ENCODE measurements at places on chromosomes 16 and 17.

- DNase-seq, result no peak
These were observed 244.8 kb downstream of the NTN1 start for GRCh38 chr17:9266031-9266680.

DNA sequence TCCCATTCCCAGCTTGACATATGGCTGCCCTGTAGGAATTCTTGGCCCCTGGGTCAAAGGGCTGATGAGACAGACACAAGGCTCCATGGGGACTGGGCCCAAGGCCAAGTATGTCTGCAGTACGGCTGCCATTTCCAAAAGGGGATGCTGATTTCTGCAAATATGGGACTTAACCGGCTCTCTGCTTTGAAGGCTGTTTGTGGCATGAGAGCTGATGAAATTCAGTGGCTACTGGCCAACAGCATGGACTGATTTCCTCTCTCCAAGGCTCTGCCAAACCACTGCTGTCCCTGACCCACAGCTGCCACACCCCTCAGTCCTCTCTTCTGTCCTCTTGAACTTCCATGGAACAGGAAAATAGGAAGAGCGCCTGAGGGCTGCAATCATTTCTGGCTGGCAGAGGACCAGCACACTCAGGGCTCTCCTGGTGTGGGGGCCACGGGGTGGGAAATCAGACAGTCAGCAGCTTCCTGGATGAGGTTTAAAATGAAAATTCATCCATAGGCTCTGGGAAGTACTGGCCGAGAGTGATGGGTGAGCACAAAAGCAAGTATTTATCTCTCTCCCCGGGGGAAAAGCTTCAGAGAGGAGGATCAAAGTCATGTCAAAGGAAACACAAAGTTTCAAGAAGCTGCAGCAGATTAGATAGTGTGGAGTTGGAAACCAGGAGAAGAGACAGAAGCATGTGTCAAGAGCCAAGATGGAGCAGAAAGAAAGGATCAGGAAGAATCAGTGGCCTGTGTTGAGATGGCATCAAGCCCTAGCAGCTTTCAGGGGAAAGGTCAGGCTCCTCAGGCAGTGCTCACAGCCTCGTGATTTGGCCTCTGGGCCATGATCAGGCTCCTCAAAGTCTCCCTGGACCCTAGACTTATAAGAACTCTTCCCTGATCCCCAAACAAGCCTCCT is 64.1 kb upstream of the SREBF1 start:
- DNase-seq, result no peak

- DNase-seq, result no peak
These were observed 8.8 kb downstream of the SLC26A11 start for GRCh38 chr17:80229011-80229410.

GRCh38 chr17:18238299-18238698 is 12.9 kb downstream of the LLGL1 start:
- no peak for DNase-seq

- DNase-seq, result no peak
These were observed 46.2 kb downstream of the MYH3 start for GRCh38 chr17:10610884-10611283.

GRCh38 chr17:75316253-75316652 is 27.0 kb upstream of the SLC25A19 start:
- no peak for DNase-seq

GRCh38 chr17:52930581-52930980 is 772.1 kb upstream of the CA10 start:
- DNase-seq, result no peak

- DNase-seq, result no peak
These were observed 37.5 kb upstream of the KCNJ16 start for GRCh38 chr17:70037498-70037897.

GRCh38 chr16:67165121-67166078 is 855 bp downstream of the HSF4 start:
- DNase-seq, result no peak

- no peak for DNase-seq
These were observed 33.8 kb downstream of the EPN2 start for GRCh38 chr17:19270704-19271611.

DNA sequence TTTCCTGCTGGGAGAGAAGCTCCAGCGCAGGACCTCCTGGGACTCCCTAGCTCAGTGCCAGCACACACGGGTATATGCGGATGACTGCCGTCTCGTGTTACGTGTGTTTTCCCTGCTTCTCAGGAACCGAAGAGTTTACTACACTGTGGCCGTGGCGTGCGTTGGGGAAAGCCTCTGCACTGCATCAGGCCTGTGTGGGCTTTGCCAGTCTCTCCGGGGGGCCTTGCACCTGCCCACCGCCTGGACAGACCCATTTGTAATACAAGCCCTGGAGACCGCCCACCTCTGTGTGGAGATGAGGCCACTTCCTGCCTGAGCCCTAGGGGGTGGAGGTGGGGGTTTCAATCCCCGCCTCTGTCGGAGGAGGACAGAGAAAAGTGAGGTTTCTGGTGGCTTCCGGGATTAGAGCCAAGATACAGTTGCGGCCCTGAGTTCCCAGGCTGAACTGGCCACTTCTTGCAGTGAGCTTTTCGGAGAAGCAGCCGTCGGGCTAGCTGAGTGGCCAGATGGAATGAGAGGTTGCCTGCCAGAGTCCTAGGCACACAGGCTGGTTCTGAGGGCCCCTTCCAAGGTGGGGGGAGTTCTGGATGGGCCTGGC is 43.4 kb upstream of the GSE1 start:
- DNase-seq, result no peak

DNA sequence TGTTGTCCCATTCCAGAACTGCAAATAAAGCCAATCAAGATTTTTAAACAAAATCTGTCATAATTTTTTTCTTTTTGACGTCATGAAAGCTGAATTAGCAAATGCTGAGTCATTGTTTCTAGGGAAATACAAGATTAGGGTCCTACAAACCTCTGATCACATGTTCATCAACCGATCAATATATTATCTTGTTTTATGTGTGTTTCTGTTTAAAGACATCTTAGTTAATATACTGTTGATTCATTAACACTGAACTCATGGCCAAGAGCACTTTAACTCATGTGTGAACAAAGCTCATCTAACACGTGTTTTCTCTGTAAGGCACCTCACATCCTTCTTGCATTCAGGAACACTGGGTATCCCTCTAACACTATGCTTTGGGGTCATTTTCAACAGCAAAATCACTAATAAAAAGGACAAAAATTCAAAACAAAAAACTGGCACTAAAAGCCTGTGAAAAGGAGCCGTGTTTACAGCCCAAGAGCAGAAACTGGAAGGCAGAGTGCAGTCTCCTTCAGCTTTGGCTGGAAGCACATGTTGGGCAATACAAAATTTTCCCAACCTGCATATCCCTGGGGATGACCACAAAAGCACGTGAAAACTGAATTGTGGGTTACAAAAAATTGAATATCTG is 102.5 kb downstream of the PARN start:
- DNase-seq, result no peak

DNA sequence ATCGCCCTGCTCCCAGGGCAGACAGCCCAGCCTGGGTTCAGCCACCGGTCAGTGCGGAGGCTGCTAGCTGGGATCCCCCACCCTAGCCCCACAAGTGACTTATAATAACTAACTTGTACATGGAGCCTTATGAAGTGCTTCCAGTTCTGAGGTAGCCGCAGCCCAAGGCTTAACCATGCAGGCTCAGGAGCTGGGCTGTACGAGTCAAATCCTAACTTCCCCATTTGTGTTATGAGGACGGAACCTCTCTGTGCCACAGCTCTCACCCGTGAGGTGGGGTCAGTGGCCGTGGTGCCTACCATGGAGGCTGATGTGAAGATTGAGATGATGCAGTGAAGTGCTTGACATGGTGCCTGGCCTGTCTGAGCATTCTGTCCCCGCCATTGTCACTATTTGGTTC is 27.8 kb upstream of the GOSR2 start:
- DNase-seq, result no peak

DNA sequence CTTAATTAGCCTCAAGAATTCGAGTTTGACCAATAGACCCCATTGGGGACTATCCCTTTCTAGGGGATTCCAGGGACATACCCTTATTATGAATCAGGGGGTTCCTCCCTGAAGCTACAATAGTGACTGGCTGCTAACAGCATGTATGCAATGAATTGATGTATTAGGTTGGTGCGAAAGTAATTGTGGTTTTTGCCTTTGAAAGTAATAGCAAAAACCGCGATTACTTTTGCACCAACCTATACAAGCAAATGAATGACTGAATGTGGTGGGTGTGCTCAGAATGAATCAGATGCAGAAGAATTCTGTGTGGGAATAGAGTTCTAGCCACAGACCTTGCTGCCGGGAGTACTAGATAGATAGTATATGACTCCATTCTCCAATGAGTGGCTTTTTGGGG is 76.7 kb downstream of the HLF start:
- DNase-seq, result no peak

DNA sequence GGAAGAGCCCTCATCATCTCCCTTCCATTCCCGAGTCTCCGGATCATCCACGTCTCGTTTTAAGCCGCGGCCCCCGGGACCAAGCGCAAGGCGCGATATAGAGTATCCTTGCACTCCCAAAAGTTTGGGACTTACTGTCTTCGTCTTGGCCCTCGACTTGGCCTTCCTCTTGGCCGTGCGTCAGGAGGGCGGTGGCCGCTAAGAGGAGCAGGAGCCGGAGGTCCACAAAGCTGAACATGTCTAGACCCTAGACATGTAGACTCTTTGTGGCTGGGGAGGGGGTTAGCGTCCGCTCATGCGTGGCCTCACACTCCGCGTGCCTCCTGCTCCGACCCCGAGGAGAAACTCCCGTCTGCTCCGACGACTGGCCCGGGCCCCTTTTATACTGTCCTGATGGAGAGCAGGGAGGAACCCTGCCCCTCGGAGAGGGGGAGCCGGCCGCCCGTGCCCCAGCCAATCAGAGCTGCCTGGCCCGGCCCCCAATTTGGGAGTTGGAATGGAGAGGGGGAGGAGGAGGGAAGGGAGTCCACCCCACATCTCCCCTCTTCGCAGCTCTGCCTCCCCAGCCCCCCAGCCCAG is at the start of gene COL1A1:
TSS of gene COL1A1 (minus strand) at position 356 of the 579 bp plus-strand sequence. CDS start at position 238, 118 bp downstream.
- no peak for DNase-seq

- DNase-seq, result no peak
These were observed 15.8 kb upstream of the CLEC18A start for GRCh38 chr16:69935278-69935711.

- no peak for DNase-seq
These were observed 101.2 kb downstream of the KCNJ2 start for GRCh38 chr17:70270554-70270953.

DNA sequence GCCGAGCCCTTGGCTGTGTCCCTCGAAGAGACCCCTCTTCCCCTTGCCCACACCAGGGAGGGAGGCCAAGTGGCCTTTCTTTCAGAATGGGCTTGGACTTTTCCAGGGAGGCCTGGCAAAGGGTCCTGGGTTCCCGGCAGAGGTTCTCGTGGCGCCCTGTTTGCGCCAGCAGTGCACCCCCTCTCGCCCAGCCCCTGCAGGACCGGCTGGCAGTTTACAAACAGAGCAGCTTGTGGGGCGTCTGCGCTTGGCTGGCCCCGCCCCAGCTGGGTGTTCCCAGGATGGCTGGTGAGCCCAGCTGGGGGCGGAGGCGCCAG is 137.8 kb upstream of the CIBAR2 start:
- no peak for DNase-seq

DNA sequence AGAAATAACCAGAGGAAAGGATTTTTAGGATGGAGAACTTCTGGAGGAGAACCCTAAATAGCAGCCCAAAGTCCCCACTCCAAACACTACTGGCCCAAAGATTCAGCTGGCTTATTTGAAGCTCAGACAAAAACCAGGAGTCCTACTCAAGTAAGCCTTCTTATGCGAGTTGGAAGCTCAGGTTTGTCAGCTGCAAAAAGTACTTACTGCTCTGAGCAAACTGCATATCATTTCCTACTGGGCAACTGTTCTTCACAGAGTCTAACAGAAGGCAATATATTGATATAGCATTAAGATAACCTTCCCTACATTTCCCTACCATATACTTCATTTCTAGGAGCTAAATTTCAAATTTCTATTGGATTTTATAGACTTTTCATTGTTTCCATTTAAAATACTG is 76.1 kb upstream of the CORO6 start:
- DNase-seq, result no peak

GRCh38 chr17:62791767-62792446 is 16.2 kb downstream of the MARCHF10 start:
- DNase-seq, result no peak

GRCh38 chr17:81884520-81884919 is 6.9 kb downstream of the ALYREF start:
- DNase-seq, result no peak

GRCh38 chr17:21375162-21375560 is 996 bp upstream of the KCNJ12 start:
- no peak for DNase-seq

DNA sequence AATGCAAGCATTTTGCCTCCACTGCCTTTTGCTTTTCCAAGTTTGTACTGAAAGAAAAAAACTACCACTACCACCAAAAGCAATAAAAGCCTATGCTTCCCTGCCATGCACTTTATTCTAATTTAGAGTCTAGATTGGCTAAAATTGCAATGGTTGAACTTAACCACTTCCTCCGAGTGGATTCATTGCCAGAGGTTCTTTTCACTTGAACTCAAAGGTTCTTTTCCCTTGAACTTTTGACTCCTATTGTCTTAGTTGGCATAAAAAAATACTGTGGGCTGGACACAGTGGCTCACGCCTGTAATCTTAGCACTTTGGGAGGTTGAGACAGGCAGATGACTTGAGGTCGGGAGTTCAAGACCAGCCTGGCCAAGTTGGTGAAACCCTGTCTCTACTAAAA is 319.8 kb upstream of the GOT2 start:
- DNase-seq, result no peak

- DNase-seq, result no peak
These were observed 220.6 kb upstream of the ZFHX3 start for GRCh38 chr16:73268366-73268993.

GRCh38 chr16:6961704-6962103 is 370.9 kb upstream of the RBFOX1 start:
- no peak for DNase-seq

- no peak for DNase-seq
These were observed 146.3 kb downstream of the XYLT1 start for GRCh38 chr16:17324451-17324850.

DNA sequence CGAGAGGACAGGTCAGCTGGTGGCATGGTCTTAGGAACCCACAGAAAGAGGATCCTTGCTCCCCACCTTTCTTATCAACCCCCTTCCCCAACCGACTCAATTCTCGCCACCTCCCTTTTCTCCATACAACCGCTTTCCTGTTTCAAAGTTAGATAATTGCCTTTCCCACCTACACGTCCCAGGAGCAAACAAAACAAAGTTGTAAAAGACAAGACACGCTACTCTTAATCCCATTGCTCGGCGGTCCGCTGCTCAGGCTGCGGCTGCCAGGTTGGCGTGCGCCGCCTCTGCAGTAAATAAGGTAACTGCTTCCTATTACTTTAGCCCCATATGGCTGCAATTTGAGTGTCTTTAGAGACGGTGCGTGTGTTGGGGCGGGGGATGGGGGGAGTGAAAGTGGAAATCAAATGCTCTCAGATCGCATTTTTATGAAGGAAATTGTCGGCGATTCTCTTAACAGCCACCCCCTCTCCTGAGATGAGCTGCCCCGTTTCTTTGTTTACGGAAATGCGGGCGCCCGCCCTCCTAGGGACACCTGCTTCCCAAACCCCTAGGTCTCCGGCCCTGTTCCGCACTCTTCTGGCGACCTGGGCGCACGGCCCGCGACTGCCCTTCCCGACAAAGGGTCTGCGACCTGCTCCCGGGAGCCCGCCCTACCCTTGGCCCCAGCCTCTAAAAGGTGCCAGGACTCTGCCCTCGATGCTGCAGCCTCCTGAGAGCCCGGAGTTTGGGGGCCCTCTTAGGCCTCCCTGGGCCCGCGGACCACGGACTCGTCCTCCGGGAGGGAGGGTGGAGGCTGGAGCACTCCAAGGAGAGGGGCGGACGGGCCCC is 3.7 kb upstream of the CBX8 start:
- no peak for DNase-seq

Data from stimulated activated CD8-positive, alpha-beta memory T cell treated with anti-CD3 and anti-CD28 coated beads, Interleukin-15, amount 100 ng/mL, for 4 hours (primary cell).